ENCODE measurements at places on chromosomes 3 and 15. TPM values are rescaled to one million over a fixed set of nuclear protein-coding genes. Genes with fewer than 3 reads are reported as not detected.

- peaks cover 90% of the 10 kb centered on the region for H3K36me3 ChIP-seq
- H3K4me3 ChIP-seq = no peak overlapping the region
- H3K4me1 ChIP-seq = no peaks in the 10 kb centered on the region
- no peak overlapping the region for H3K27ac ChIP-seq
Observed at GRCh38 chr15:63752075-63752684, 81.6 kb downstream of the HERC1 start.

- no peaks in the 10 kb centered on the region for H3K36me3 ChIP-seq
- H3K4me1 ChIP-seq = no peaks in the 10 kb centered on the region
- no peaks in the 10 kb centered on the region for H3K27me3 ChIP-seq
- no peak overlapping the region for H3K4me3 ChIP-seq
- H3K27ac ChIP-seq = no peak overlapping the region
- DNase-seq = no peak
Observed at GRCh38 chr3:25486932-25487331, 58.9 kb downstream of the RARB start.

DNA sequence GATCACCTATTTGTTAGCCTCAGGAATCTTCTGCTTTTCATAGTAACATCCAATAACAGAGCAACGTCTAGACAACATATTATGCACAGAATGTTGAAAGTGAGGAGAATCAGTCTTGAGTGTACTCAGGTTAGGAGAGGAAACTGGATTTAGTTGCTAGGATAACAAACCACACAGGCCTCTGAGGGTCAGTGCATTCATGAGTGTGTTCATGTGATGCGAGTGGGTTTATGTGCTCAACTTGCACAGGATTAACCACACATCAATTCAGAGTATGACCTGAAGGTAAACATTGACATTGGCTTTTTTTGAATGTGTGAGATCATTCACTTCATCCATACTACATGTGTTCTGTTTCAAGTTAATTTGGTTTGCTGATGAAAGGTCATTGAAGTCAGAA lies 287.6 kb downstream of the DIPK2A start:
- DNase-seq = no peak
- no peaks in the 10 kb centered on the region for H3K4me1 ChIP-seq
- H3K27me3 ChIP-seq = no peaks in the 10 kb centered on the region
- no peak overlapping the region for H3K27ac ChIP-seq

DNA sequence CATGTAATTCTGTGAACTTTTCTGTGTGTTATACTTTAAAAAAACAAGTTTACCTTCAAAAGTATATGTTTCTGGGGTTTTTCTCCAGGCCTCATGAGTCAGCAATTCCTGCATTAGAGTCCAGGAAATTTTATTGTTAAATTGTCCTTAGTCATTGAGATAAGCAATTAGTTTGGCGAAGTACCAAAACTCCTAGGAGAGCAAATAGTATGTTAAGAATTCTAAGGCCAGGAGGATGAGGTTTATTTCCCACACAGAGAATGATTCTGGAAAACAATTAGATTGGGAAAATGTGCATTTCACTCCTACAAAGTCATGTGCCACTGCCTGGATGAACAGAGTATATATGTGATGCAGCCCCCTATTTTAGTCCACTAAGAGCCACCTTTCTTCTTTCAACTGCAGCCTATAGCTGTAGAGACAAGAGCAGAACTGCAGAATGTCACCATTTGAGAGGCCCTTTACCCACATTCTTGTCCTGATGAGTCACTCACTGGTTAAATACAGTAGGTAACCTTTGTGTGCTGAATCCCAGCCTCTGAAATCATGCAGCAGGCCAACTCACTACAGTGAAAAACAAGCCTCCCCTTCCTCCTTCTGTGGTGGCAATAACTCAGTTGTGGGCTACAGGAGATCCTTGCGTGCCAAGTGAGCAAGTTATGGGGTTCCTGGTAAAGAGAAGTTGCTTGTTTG lies 452.8 kb upstream of the THBS1 start:
- no peak overlapping the region for H3K4me3 ChIP-seq
- H3K36me3 ChIP-seq = no peaks in the 10 kb centered on the region
- H3K27ac ChIP-seq = no peak overlapping the region
- peak; percentile 30 for DNase-seq
- H3K27me3 ChIP-seq = peaks cover 10% of the 10 kb centered on the region

The CSTA gene
- 0.44 TPM for total RNA-seq

The TMEM42 gene
- total RNA-seq = 1.6 TPM

All from K562 (cell line).